Stromal cell of bone marrow (primary cell): ENCODE measurements at places on chromosomes 13 and 19.

DNA sequence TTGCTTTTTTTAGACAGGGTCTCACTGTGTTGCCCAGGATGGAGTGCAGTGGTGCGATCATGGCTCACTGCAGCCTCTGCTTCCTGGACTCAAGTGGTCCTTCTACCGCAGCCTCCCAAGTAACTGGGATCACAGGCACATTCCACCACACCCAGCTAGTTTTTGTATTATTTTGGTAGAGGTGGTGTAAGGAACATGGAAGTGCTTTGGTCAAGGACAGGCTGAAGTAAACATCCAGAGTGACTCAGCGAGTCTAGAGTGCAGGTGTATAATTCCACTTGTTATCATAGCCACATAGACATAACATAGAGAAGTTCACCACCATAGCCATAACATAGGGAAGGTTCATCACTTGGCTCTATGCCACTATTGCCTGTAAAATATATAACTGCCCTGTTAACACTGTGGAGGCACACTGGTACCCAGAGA, 98.6 kb downstream of the RBM26 start:
- DNase-seq: no peak

GRCh38 chr13:94198681-94199080, 280.8 kb downstream of the DCT start:
- DNase-seq: no peak

GRCh38 chr19:55431183-55431582, 11.9 kb downstream of the SHISA7 start:
- no peak for DNase-seq

GRCh38 chr13:20505405-20506366, 20.0 kb downstream of the CRYL1 start:
- no peak for DNase-seq

DNA sequence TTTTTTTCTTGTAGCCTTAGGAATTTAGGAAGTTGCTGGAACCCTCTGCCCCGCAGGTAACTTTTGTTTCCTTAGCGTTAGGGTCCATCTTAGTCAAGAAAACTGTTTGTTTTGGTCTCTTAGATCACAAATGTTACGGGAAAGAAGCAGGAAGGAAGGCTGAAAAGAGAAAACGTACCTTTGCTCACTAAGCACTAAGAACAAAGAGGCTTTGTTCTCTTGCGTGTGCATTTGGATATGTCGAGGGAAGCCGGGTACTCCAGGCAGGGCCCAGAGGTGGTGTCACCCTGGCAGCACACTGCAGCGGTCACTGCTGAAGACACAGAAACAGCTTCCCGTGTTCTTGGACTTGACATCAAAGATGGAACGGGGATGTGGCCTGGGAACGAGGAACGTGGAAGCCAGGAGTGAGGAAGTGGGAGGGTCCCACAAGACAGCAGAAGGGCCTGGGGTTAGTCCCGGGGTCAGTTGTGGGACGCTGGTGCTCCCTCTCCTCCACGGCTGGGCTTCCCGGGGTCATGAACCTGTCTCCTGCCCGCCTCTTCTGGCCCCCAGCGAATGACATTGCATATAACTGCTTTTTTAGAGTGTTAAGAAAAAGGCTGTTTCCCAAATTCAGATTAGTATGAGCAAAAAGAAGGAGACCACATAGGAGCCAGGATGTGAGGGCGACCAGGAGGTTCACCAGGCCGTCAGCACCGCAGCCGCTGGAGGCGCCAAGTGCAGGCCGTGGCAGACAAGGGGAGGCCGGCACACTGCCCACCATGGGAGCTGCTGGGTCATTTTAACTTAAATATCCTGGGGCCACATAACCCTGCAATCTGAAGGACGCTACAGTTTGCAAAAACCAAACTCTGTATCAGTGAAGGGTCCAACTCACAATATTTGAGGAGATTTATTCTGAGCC, 31.6 kb downstream of the ATP11A start:
- DNase-seq: no peak

DNA sequence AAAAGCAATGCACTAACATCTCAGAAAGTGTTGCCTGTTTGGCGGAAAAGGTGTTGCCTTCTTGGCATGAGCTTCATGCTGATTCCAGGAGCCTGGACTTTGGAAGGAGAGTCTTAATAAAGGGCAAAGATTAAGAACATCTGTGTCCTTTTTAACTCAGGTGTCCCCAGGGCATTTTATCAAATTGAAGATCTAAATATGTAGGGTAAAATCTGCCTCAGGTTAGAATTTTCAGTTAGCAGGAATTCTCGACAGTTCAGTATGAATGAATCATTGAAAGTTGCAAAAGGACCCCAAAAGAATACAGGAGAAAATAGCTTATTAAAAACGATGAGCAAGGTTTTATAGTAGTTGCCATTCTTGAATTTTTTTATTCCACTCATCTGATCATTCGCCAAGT, 325.2 kb downstream of the SUCLA2 start:
- no peak for DNase-seq

GRCh38 chr13:27679896-27680295, 58.2 kb downstream of the POLR1D start:
- no peak for DNase-seq

- DNase-seq: no peak
These were observed 447.4 kb downstream of the COG6 start for GRCh38 chr13:40102854-40103253.

DNA sequence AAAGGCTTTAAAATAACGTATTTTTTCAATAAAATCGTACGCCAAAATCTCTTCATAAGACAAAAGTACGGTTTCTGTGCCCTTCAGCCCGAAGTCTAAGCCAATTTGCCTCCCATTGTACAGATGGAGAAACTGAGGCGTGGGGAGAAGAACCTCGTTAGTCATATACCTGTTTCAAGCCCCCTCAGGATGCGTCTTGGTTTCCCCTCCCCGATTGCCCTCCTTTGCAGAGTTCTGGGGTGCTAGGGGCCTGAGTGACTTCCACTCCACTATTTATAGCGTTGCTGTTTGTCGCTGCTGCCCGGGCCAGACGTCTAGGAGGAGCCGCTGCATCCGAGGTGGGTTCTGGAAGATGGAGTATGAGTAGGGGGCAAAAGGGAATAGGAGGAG, 2.3 kb upstream of the LTBP4 start:
- no peak for DNase-seq

DNA sequence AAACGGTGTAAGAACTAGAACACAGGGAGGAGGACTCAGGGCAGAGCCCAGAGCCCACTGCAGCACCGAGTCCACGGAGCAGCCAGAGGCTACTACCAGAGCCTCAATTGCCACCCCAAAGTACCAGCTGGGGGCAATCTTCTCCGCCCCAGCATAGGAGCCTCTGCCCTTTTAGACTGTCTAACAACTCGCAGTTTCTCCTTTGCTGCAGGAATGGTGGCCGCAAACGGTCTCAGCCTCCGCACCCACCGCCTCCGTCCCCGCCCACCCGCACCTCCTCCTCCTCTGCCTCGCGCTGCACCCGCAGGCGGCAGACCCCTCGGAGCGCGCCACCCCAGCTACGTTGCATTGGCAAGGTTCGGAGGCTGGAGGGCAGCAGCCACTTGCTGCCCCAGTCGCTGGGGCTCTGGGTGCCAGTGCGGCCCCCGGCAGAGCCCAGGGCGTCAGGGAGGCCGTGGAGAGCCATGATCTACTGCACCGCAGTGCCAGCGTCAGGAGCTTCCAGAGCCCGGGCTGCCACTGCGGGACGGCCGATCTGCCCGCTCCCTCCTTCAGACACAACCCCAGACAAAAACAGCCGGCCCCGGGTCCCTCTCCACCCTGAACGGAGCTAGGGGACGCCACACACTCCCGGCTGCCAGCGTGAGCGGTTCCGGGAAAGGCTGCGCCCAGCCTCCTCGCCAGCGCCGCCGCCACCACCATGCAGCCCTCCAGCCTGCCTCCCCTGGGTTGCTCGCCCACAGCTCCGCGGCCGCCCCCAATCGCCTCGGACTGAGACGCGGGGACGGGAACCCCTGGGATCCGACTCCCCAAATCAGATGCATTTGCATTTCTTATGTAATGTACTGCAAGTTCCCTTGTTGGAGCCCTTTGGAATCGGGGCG, 1.8 kb downstream of the FGF14 start:
- no peak for DNase-seq

GRCh38 chr19:33777753-33778088, 18.9 kb upstream of the KCTD15 start:
- DNase-seq: no peak

DNA sequence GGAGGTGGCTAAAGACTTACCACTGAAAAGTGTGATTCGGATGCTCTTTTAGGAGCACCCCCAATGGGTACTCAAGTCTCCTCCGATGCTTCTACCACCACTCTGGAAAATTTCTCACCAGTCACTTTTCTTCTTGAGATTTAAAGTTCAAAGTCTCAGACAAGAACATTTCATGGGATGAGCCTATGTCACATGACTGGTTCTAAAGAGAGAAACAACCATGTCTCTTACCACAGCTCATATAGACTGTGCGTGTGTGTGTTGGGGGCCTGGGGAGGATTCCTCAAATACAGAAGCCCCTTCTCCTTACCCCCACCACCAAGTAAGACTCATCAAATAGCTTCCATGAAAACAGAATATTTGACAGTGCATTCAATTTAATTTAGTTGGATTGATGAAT, 181.7 kb upstream of the MIR17HG start:
- no peak for DNase-seq

GRCh38 chr13:53250977-53251376, 222.4 kb downstream of the OLFM4 start:
- DNase-seq: no peak

DNA sequence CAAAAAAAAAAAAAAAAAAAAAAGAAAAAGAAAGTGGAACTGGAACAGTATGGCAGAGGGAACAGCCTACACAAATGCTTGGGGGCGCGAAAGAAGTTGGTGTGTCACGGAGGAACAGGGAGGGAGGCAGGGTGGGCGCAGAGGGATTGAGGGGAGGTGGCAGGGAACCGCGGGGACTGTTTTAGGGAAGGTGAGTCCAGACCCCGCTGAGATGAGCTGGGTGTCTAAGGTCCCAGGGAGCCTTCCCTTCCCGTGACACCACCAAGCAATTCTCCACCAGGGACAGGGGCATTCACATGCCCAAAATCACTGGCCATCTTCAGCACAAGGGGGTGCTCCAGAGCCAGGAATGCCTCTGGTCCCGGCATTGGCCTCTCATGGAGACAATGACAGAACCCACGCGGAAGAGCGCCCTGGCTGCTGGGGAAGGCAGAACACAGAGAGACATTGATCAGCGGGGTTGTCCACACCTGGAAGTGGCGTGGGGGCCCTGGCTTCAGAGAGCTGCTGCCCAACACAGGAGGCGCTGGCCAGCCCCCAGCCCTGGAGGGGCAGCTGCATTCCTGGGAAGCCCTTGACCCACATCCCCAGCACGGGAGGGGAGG, 6.9 kb downstream of the PEAK3 start:
- DNase-seq: peak; percentile 42

GRCh38 chr13:105048677-105049076, 1486.8 kb downstream of the EFNB2 start:
- DNase-seq: no peak

DNA sequence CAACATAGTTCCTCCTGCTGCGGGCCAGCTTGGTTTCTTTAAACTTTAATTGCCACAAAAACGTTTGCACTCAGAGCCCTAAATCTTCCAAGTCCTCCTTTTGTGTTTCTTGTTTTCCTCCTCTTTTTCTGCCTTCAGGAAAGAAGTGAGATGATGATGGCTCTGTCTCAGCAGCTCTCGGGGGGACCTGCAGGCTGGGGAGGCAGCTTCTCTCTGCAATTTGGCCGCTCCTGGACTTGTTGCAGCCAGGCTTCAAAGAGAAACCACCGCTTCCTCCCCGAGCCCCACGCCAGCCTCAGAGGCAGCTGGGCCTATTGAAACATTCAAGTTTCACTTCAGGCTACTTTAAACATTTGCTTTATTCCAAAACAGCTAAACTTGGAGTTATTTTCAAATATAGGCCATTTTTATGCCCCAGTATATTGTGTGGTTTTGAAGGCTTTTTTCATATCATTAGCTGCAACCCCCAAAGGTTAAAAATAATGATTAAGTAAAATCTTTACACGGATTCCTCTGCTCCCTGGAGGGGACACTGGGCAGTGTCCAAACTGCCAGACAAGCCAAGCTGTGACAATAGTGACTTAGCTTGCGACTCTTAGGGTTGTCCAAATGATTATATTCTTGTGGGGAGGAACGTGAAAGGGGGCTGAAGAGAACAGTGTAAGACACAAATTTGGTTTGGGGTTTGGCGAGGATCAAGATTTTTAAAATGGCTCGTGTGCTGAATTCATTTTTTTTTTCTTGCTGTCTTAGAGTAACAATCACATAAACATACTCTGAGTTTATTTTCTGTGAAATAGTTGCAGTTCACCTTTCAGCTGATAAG, 330.8 kb downstream of the DLEU7 start:
- DNase-seq: no peak

GRCh38 chr13:35839806-35840205, 291.4 kb downstream of the DCLK1 start:
- DNase-seq: no peak

GRCh38 chr13:33441015-33441414, 155.5 kb upstream of the STARD13 start:
- no peak for DNase-seq

GRCh38 chr13:38684714-38685113, 2.2 kb upstream of the FREM2 start:
- DNase-seq: no peak

DNA sequence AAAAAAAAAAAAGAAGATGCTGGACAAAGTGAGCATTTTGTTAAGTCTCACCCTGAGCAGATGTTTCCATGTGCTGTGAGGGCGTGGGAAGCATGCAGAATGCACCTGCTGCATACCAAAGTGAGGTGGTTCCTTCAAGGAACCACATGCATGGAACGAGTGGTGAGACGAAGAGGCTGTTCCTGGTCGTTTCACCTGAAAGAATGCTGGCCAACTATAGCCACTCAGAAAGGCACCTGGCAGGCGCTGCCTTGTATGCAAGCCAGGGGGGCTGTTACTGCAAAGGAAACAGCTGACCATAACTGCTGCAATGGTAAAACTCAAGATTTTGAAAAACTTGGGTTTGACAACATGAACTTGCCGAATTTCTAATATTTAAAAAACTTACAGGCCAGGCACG, 14.7 kb downstream of the MIER2 start:
- no peak for DNase-seq

GRCh38 chr13:35600137-35600536, 123.6 kb upstream of the MAB21L1 start:
- no peak for DNase-seq

DNA sequence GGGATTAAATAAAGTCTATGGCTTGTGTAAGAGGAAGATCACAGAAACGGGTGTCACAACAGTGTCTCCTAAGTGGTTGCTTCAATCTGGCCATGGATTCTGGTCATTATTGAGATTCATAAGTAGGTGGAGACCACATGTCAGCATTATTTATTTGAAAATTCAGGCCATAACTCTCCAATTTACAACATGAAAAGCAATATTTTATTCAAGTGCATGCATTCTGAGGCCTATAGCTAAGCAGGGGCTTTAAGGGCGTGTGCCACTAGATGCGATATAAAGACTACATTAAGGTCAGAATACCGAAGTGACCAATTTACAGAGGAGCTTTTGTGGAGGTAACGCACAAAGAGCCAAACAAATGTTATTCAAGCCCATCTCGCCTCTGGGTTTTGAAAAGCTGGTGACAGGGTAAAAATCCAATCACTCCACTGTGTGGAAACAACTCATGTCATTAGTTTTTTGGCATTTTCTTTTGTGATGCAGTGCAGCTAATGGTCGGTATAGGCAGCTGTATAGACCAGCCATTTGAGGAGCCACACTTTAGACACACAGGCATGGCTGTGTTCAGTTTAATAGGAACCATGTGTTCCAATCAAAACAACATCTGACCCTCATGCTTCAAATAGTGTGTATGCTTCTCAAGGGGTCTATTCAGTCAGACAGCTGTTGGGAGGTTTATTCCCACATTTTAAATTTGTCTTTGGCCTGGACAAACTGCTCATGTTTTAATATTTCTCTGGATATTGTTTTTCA, 123.7 kb downstream of the KL start:
- no peak for DNase-seq
